ENCODE measurements at places on chromosomes 4 and X.

DNA sequence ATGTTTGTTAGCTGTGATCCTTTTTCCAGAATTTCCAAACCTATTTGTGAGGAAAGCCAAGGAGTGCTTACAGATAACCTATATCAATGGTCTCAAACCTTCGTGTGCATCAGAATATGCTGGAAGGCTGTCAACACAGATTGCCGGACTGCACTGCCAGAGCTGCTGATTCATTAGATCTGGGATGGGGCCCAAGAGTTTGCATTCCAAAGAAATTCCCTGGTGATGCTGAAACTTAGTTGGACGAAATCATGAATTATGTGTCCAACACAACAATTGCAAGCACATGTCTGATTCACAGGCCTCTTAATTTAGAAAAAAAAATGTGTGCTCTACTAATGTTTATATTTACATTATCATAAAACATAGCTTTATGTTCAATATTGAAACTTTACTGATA is 544.0 kb upstream of the AMOT start:
- no peak for DNase-seq

DNA sequence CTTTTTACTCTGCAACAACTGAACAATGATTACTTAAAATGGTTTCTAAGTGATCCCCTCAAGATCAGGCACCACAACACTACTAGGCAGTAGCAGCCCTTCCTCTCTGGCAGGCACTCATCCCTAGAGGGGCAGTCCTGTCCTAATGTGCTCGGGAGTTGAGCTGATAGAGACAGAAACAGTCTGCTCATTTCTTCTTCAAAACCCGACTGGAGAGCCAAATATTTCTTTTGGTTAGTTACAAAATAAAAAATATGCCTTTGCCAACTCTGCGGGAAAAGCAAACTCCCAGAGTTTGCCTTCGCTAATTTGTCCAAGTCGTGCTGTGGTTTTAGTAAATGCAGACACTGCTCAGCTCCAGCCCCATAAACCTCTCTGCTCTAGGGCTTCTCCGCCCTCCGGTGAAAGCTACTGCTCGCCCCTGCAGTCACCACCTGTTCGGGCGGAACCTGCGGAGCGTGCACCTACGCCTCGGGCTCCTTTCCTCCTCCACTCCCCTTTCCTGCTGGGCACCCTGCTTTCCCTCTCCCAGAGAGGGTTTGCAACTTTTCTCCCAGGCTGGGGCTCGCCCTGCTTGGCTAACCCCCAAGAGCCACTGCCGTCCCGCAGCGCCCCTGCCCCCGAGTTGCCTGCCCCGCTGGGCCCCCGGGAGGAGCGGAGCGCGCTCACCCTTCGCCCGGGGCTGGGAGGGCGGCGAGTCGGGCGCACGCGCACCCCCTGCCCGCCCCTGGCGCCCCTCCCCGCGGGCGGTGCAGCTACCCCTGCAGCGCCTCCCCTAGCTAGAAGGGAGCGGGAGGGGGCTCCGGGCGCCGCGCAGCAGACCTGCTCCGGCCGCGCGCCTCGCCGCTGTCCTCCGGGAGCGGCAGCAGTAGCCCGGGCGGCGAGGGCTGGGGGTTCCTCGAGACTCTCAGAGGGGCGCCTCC is at the start of gene NPNT:
TSS of gene NPNT (plus strand) at position 812 of the 923 bp plus-strand sequence. CDS start 182 bp downstream, outside the sequence.
- no peak for DNase-seq

DNA sequence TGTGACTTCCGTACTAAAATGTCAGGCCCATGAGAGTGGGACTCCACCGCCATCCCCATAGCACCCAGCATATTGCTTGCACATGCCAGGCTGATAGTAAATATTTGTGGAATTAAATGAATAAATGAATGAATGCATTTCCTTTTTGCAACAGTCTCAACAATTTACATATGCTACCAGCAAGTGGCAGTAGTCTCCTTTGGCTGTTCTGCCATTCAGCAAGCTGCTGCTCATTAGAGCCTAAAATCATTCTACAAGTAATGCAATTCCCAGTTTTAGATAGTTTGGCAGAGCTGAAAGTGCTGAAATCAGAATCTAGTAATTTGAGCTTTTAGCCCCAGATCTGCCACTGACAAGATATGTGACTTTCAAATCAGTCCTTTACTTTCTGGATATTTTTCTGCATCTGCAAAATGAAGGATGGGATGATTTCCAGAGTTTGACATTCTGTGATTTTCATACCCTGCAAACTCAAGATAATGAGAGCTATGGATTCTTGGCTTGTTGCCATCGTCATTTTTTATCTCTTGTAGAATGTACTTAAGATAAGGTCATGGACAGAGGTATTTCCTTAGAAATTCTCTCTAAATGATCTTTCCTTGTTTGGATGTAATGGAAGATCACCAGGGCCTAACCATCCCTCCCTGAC is 35.7 kb upstream of the INTS6L start:
- DNase-seq: no peak

- no peak for DNase-seq
These were observed 265.4 kb upstream of the ADGRL3 start for GRCh38 chr4:60934566-60935295.

DNA sequence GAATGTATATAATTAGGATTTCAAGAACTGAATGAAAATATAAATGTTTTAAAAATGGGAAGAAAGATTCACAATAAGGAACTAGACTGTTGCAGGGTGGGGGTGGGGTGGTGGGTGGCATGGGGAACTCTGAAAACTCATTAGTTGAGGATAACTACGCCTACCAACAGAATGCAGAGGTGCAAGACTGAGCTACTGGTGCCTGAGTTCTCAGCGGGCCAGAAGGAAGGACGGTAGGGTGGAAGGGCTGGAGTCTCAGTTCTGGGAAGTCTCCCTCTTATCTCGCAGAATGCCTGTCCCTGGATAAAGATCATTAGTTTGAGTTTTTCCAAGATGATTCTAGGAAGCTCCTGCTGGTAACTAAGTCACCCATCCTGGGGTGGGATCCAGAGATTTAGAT is 1.3 kb upstream of the SOD3 start:
- DNase-seq: no peak

DNA sequence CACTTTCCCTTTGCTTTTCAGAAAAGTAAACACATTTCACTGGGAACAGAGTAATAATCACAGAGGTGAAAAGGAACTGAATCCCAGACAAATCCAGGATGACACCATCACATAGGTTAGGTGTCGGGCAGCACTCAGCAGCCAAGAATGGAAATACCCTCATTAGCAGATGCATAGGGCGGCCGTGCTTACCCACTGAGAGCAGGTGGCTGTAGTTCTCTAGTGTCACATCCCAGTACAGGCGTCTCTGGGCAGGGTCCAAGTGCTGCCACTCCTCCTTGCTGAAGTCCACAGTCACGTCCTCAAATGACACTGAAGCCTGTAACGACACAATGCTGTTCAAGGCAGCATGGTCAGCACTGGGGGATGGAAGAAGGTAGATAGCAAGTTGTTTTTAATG is 26.9 kb downstream of the ZNF41 start:
- no peak for DNase-seq

DNA sequence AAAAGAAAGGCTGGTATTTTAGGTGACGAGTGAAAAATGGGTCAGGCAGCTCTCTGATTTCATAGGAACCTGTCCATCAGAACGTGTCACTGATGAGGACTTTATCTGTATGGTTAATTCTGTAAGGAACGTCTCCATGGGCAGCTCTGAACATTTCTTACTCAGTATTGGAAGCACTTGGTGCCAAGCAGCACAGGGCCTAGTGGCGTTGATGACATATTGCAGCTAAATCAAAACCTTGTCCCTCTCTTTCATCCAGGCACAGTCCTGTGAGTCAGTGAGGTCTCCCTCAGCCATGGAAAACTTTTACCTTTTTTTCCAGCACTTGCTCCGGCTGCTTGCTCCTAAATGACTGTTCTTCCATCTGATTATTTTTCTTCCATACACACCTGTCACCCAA is 301.9 kb downstream of the DHX15 start:
- DNase-seq: no peak

DNA sequence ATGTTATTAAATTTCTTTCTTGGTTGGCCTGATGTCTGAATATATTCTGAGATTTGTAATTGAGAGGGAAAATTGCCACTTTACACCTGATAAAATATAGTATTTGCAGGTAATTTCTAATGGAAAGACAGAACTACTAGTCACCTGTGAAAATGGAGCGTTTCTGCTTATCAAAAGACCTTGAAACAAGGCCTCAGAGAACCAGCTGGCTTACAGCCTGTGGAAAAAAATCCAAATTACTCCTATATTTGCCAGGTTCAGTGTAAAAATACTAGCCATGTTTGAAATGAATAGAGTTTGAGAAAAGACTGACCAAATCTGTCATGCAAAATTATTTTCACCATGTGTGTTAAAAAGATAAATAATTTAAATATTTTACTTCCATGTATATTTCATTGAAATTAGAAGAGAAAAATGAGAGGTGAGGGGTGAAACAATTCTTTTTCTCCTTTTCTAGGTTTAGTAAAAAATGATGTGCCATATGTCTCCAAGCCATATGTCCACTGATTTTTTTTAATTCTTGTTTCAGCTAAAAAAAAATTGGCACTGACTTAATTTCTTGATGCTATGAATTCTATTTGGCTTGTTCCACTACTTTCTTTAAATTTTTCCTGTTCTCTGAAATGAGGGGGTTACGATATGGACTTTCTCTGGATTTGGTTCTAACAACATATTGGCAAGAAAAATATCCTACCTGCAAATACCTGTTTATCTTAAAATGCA is 464.9 kb downstream of the GRXCR1 start:
- no peak for DNase-seq

- no peak for DNase-seq
These were observed 164.3 kb downstream of the PDHA2 start for GRCh38 chr4:96003951-96004740.

DNA sequence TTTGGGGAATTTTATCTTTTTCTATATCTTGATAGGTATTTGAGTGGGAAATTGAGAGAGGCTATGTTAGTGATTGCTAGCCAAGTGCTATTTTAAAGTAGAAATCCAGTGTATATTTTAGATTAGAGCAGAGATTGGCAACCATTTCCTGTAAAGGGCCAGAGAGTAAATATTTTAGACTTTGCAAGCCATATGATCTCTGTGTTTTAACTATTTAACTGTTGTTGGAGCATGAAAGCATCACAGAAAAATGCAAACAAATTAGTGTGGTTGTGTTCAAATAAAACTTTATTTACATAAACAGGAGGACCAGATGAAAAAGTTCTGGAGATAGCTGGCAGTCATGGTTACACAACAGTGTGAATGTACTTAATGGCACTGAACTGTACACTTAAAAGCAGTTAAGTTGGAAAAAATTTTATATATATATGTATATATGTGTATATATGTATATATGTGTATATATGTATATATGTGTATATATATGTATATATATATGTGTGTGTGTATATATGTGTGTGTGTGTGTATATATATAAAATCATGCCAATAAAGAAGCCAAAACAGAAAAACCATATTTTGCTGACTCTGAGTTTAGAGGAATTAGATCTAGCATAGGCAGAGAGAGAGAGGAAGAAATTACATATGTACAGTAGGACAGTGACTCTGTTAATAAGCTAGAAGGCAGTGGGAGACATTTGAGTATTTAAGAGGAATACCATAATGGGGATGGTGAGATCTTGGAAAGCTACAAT is 83.4 kb downstream of the TMEM164 start:
- DNase-seq: no peak

- no peak for DNase-seq
These were observed 65.9 kb downstream of the FAT1 start for GRCh38 chr4:186657764-186658163.

GRCh38 chr4:132865458-132865857 is 283.6 kb upstream of the PCDH10 start:
- DNase-seq: no peak

DNA sequence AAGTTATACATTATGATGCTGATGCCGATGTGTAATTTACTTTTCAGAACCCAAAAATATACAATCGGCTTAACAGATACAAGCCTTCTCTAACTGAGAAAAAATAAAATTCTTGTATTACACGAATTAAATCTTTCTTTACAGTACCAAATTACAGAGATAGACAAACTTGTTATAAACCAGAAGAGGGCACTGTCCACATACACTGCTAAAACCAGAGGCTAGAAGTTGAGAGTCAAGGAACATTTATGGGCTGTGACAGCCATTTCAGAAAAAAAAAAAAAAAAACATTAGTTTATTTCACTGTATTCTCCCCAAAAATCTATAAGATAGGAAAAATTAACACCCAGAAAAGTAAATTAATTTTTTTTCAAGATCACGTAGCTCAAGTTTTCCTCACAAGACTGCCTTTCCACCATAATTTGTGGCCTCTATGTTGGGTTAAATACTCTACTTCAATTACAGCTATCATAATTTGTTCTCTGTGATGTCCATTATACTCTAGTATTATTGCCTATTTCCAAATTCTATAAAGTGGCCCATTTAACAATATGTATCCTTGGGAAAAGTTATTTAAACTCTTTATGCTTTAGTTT is 12.0 kb downstream of the EREG start:
- no peak for DNase-seq

DNA sequence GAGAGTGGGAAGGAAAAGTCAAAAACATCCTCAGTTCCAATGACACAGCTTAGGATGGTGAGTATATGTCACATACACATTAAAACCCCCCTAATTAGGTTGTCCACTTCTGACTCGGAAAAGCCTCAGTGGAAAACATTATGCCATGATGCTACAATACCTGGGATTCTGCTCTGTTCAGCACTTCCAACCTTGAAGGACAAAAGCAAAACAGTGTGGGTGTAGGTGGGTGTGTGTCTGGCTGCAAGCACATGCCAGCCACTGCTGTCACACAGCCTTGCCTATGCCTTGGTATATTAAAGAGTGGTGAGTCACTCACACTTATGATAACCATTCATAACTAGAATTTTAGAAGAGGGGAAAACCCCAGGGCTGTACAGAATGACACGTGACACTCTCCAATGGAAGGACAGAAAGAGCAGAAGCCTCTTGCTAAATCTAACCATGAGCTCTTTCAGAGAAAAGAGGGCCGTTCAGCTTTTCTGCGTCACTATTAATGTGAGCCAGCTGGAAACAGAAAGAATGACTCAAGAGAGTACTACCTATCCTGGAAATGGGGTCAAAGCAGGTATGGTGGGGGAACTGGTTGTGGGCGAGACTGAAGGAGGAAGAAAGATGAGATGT is 159.6 kb downstream of the TET2 start:
- DNase-seq: peak; percentile 43

GRCh38 chrX:22538580-22538979 is 265.9 kb downstream of the CBLL2 start:
- DNase-seq: no peak

DNA sequence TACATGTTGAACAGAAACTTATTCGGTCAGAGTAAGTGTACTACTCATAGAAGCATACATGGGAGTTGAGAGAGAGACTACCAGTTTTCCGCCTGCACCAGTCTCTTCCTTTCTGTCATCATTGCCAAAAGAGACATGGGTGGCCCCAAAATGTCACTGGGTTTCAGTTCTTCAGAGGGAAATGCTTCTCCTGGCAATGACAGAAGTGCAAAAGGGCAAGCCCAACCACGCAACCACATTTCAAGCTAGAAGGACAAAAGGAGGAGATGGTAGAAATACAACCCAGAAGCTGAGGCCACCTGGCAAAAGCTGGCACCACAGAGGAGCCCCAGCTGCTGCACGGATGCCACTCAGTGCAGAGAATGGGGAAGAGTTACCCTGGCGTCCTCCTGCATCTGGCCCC is 320.1 kb downstream of the BCOR start:
- DNase-seq: no peak
